ENCODE measurements at places on chromosomes 3 and 15.

DNA sequence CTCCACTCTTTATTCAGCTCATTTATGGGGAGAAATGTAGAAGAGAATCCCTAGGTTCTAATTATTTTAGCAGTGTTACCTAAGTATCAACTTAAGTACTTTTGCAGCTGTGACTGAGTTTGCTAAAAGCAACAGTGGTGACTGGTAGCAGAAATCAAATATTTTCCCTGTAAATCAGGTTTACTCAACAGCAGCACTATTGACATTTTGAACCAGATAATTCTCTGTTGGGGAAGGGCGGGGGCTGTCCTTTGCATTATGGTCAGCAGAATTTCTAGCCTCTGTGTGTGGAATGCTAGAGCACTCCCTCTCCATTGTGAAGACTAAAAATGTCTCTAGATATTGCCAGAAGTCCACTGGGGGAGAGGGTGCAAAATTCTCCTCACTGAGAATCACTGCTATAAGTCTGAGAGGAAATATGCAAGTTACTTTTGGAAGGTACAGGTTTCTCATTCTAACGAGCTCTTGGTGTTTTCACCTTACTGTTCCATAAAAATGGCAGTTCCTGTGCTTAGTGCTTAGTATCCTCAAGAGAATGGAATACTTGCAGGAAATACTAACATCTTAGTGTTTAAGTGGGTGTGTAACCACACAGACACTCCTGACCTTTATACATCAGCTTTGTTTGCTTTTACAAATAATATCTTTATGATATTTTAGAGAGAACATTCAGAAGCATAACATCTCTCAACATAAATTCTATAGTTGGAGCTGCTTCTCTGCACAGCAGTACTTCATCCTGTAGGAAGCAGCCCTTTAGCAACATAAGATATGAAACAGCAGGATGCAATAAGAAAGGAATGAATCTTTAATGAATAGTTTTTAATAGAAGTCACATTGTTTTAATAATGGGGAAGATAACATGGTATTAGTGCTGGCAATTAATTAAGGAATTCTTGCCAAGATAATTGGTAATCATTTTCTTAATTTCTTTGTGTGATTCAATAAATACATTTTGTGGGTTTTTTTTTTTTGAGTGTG is 246.5 kb upstream of the GOLIM4 start:
- DNase-seq = no peak

- DNase-seq = peak; percentile 60
Observed at GRCh38 chr15:75842722-75843677, at the start of gene UBE2Q2. Gene UBE2Q2 (plus strand): TSS chr15:75843447. CDS start chr15:75843667, 220 bp downstream.

DNA sequence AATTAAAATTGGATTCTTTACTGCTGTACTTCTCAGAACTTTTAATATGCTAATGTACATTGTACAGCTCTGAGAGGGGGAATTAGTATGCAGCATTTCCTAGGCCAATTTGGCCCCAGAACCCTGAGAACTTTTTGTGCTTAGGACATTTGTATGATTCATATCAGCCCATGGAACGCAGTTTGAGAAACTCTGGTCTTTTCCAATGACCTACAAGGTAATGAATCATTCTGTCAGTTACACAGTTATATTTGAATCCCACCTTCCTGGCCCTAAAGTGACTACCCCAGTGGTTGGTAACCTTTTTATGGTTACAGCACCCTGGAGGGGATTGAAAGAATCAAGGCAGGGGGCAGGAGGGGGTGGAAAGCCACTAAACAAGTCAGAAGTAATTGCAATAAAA is 25.6 kb upstream of the KBTBD12 start:
- DNase-seq = no peak

DNA sequence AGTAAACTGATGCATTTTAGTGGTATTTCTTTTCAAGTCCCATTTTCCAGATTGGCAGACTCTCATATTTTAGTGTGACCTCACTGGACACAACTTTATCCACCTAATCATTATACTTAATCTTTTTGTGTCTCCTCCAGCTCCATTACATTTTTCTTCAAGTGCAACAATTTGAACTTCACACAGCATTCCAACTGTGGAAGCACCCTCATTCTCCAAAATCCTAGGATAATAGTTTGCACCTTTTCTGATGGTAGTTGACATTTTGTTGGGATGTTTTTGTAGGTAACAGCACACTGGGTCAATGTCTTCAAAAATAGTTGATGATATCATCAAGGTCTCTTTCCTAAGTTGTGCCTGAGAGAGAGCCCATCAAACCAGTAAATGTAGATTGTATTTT is 123.1 kb downstream of the RYR3 start:
- DNase-seq = no peak

DNA sequence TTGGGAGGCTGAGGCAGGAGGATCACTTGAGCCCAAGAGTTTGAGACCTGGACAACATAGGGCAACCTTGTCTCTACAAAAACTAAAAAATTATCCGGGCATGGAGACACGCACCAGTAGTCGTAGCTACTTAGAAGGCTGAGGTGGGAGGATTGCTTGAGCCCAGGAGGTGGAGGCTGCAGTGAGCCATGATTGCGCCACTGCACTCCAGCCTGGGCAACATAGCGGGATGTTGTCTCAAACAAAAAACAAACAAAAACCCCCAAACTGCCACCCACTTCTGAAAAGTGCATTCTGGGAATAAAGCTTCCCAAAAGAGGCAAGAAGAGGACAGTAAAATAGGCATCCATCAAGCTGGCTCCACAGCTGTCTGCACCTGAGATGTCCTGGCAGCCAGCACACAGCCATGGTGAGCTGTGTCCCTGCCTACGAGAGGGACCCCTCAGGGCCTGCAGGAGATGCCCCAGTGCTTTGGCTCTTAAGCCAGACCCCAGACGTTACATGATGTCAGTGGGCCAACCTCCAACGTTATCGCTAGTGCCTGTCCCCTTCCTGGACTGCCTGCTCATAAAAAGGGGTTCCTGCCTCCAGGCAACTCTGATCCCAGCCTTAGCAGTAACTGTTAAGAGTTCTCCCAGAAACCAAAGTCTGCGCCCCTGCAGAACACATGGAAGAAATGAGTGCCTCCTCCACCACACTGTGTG is 101.1 kb downstream of the LRIG1 start:
- no peak for DNase-seq

- DNase-seq = no peak
Observed at GRCh38 chr15:39075311-39075710, 505.6 kb upstream of the THBS1 start.

- DNase-seq = no peak
Observed at GRCh38 chr3:87047852-87048251, 56.9 kb upstream of the VGLL3 start.

DNA sequence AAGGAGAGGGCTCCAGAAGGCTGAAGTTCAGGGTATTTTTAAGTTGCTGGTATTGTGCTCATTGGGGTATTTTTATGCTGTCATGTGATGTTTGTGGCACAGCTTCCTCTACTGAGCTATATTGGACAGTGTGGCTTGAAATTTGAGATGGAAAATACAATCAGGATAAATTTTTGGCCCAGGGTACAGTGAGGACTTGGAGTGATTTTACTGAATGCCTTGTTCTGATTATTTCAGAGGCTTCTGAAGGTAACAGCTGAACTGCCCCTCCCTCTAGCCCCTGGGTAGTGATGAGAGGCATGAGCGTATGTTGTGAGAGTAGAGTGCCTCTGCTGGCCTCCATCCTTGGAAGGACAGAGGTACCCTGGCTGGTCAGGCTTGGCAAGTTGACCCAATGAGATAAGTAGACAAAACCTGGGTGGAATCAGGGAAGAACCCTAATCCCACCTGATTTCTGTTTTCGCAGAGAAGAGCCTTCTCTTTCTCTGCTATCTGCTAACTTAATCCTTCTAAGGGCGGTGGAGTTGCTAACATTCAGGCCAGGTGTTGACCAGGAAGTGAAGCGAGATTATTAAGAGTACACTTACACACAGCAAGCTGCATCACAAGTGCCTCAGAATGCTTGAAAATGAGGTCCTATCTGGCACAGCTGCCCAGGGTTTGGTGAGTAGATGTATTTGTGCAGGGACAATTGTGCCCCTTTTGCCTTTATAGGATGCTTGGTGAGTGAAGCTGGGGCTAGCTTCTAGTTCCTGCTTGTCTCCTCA is 98.1 kb upstream of the CLSTN2 start:
- DNase-seq = no peak

GRCh38 chr3:113212150-113212843 is 940 bp downstream of the BOC start:
- DNase-seq = no peak

All from stimulated activated CD4-positive, alpha-beta T cell treated with anti-CD3 and anti-CD28 coated beads, Interleukin-4, amount 100 ng/mL, for 48 hours (primary cell).